ENCODE measurements at places on chromosomes 6 and 20.

DNA sequence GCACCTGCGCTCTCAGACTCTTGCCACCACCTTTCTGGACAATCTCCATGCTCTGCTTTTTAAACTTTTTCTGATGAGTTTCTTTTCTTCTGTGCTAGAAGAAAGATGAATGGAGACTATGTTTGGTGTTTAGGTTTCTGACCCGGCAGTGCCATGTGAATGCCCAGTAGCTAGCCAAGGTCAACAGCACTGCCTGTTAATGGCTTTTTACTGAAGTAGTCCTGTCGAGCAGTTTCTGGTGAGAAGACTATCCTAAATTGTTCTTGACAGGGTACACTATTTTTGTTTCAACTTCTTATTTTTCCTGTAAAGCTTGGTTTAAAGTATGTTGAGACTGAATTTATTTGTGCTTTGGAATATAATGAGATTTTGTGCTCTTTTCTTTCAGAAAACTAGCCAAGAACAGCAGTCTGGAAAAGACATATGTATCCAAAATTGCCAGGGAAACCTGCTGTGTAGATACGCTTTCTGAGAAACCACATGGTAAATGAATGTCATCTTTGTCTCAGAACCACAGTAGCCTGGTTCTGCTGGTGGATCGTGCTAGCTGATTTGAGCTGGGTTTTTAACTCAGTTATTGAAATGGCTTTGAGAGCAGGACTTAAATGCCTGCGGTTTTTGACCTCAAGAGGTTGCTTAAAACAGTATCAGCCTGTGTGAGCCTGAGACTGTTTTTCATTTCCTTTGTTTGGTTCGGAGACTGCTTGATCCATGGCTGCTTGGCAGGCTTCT is 48.1 kb downstream of the KCNS1 start:
- no peak for DNase-seq

- no peak for DNase-seq
Observed at GRCh38 chr6:143734641-143735063, 56.9 kb downstream of the PHACTR2 start.

DNA sequence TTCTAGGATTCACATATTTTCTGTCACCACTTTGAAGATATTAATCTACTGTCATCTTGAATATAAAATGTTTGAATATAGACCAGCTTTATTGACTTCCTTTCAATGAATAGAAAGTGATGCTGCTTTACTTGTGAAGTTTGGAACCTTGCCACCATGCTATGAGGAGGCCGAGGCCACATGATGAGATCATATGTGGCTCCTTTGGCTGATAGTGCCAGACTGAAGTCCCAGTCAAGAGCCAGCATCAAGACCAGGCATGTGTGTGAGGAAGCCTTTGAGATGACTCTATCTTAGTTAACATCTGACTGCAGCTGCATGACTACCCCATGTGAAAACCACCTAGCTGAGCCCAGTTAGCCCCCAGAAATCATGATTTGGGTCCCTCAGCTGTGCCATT is 169.5 kb downstream of the OTOR start:
- no peak for DNase-seq

DNA sequence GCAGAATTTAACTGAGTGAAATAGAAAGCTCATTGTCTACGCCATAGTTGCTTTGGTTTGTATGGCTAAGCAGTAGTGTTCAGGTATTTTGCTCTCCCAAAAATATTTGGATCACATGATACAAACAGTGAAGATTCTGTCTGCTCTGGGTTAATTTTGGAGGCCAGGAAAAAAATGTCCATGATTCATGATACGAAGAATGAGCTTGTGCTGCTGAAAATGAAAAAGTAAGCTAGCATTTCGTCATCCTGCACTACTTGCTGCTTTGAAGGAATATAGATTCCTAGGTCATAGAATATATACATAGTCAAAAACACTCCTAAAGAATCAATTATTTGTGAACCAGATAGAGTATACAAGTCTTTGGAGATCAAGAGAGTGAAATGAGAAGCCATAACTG is 8.3 kb downstream of the WRNIP1 start:
- no peak for DNase-seq

GRCh38 chr20:61244213-61244612 is 7.8 kb upstream of the CDH4 start:
- no peak for DNase-seq

- no peak for DNase-seq
Observed at GRCh38 chr20:21704408-21705385, 767 bp upstream of the PAX1 start.

- no peak for DNase-seq
Observed at GRCh38 chr6:106383573-106383972, 23.1 kb downstream of the CRYBG1 start.

GRCh38 chr6:45697605-45698004 is 318.1 kb downstream of the CLIC5 start:
- peak; percentile 97 for DNase-seq

DNA sequence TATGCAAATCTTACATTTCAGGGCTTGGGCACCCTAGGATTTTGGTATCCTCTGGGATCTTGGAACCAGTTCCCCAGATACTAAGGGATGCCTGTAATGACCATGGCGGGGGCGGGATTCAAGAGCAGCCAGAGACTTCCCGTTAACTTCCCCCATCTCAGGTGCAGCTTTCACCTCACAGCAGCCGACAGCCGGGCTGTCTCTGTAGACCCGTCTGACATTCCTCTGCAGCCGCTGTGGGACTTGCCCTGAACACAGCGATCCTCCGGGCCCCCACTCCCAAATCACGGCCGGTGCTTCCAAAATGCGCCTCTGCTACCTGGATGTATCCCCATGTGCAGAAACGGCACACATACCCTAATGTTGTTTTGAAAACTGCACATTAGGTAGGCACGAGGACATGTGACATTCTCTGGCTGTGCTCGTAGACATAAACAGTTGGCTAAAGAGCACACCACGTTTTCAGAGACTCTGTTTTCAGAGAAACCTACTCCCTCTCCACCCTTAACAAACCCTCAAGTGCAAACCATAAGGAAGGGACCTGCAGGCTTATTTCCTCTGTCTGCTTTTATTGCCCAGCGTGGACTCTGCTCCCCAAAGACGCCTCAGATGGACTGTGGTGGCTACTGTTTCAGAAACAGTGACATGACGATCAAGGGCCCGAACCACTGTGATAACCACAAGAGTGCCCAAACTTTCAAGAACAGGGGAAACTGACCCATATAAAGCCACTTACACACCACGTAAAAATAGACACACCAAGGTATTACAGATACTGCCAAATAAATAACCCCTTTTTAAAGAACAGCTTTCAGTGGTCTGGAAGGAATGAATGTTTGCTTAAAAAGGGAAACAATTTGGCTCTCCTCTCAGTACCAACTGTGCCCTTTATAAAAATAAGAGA is 72.9 kb upstream of the FOXC1 start:
- DNase-seq = no peak

GRCh38 chr6:32752580-32752979 is 10.8 kb downstream of the HLA-DQB2 start:
- DNase-seq = no peak

- DNase-seq = no peak
Observed at GRCh38 chr20:57609842-57610167, 10.4 kb downstream of the ZBP1 start.

Data from retinal pigment epithelial cell (primary cell).